ENCODE measurements at places on chromosomes 12 and 14.

DNA sequence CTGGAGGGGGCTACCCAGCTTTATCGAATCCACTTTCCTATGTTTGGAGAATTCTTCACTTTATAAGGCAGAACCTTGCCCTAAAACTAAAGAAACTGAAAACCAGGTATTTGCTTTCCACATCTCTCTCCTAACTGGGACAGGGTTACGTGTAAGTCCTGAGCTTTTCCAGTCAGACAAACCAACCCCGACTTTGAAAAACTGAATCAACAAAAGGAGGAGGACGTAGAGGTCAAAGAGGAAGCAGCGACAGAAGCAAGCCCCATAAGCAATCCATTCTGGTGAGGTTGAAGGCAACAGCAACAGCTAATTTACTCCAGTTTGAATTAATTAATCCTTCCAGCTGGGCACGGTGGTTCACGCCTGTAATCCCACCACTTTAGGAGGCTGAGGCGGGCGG, 47.2 kb downstream of the LRP6 start:
- no peak for DNase-seq

- no peak for DNase-seq
Observed at GRCh38 chr12:116216022-116216756, 61.3 kb downstream of the MED13L start.

DNA sequence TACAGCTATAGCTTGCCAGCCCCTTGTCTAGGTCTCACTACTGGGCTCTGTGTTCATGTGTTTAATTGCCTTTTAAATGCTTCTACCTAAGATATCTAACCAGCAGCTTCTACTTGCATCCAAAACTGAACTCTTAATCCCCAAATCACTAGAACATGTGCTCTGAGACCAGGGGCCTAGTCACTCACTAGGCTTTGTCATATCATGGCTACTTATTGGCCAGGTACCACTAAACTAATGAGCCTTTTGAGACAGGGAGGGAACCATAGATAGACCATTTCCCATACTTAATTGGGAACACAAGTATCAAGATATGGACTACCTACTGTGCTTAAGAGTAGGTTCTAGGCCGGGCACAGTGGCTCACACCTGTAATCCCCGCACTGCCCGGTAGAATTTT, 6.5 kb downstream of the HSP90B1 start:
- DNase-seq = no peak

DNA sequence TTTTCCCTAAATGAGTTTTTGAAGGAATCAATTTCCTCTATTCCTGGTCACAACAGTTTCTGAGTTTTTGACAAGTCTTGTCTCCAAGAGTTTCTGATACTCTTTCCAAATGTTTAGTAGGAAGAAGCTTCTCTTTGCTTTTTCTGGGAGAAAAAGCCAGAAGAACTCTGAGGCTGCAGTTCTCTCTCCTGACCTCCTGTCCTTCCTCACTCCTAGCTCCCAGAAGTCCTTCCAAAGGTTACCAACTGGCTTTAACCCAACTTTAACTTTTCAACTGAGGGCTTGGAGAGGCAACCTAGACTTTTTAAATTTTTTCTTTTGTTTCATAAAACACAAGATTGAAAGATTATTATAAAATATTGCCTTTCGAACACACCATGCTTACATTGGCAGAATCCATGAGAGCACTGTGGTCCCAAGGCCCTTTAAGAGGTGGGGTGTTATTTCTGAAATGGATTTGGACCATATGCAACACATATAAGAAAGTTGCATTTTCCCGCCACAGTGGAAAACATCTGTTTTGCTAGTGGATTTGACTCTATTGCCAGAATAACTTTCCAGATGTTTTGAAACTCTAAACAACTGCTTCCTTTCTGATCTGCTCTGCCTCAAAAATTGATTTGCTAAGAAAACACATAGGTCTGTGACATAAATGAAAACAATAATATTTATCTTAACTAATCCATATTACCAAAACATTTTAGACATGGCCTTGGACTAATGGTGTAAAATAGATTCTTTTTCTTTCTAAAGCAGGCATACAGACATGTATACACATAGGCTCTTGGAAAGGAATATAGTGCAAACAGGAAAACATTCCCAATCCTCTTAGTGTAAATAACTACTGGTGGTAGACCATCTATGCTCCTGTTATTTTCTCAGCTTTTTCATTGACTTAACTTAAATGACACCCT, 22.3 kb upstream of the EPS8 start:
- no peak for DNase-seq

- DNase-seq = no peak
Observed at GRCh38 chr14:90733139-90733808, 83.0 kb downstream of the TTC7B start.

DNA sequence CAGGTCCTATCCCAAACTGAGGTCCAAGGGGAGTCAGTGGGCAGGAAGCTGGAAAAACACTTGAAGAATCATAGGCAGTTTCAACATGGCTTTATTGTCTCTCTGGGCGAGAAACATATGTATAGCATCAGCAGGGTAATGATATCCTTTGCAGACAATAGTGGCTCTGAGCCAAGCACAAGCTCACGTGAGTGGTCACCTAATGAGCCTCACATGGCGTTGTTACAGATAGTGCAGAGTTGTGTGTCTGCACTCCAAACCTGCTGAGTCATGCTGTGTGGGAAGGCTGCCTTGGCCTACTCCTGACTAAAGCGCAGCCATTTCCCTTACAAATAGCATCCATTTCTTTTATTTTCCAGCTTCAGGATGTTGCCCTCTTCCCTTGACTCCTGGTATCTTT, 105.2 kb upstream of the SYT1 start:
- no peak for DNase-seq

DNA sequence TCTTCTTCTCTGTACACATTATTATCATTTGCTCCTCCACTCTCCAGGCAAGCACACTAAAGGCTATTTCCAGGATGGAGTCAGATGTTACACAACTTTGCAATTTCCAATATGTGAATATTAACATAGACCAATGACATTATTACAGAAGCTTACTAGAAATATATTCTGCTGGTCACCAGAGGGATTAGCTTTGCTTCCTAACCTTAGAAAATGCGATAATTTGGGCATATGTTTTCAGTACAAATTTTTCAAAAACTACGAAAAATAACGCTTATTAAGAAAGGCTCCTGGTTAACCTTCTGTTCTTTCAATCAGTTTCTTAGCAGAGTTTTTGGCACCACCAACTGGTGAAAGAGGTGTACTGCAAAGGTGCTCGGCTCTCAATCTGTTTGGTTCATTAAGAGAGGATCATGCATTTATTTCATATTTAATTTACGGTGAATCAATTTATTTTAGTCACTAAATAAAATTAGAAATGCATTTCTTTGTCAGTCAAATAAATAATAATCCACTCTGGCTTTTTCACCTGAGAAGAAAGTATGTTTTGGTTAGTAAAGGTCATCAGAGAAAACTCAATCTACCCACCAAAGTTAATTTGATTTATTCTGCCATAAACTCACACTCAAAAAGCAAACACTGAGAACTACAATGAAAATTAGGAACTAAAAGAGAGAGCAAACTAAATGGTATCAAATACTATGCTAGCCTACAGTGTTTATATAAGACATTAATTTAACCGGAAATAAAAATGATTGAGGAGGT, 39.2 kb downstream of the EFCAB11 start:
- DNase-seq = peak; percentile 57

- DNase-seq = peak; percentile 74
Observed at GRCh38 chr12:96120359-96121100, 73.6 kb upstream of the ELK3 start.

DNA sequence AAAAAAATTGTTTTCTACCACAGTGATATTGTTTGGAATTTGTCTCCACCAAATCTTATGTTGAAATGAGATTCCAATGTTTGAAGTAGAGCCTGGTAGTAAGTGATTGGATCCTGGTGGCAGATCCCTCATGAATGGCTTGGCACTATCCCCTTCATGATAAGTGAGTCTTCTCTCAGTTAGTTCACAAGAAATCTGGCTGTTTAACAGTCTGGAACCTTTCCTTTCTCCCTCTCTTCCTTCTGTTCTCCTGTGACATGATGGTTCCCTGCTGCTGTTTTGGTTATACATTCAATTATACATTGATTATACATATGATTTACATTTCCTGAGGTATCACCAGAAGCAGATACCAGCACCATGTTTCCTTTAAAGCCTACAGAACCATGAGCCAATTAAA, 442.2 kb downstream of the SLC6A15 start:
- no peak for DNase-seq

DNA sequence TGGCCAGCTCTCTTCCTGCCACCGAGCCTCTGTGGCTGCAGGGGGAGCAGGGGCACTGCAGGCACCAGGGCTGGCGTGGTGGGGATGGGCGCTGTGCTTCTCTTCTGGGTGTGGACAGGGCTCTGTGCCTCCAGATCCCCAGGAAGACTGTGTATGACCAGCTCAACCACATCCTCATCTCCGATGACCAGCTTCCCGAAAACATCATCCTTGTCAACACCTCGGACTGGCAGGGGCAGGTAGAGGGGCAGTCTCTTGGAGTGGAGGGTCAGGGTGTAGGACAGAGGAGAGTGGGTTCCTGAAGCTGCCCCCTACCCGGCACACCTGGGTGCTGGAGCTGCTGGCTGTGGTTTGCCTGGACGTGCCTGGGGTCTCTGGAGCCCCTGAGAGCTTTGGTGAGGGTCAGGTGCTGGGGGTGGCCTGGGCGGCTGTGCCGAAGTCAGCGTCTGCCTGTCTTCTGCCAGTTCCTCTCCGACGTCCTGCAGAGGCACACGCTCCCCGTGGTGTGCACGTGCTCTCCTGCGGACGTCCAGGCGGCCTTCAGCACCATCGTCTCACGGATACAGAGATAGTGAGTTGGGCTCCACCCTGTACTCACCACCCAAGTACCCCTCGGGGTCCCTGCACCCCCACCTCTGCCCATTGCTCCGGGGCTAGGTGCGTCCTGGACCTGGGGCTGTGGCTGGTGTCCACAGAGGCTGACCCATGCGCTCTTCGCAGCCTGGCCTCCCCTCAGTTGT, 15.8 kb upstream of the TEX22 start:
- no peak for DNase-seq

- DNase-seq = no peak
Observed at GRCh38 chr14:63564318-63564717, 21.1 kb upstream of the PPP2R5E start.

DNA sequence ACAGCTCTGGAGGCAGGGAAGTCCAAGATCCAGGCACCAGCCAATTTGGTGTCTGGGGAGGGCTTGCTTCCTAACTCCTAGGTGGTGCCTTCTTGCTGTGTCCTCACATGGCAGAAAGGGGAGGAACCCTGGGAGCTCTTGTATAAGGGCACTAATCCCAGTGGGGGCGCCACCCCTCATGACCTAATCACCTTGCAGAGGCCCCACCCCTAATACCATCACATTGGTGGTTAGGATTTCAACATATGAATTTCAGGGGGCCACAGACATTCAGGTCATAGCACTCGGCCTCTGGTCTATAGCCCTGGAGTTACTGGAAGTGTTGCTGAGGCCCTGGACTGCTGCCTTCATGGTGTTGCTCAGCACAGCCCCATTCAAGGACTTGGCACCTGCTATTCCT, 14.6 kb downstream of the PSMD9 start:
- no peak for DNase-seq

DNA sequence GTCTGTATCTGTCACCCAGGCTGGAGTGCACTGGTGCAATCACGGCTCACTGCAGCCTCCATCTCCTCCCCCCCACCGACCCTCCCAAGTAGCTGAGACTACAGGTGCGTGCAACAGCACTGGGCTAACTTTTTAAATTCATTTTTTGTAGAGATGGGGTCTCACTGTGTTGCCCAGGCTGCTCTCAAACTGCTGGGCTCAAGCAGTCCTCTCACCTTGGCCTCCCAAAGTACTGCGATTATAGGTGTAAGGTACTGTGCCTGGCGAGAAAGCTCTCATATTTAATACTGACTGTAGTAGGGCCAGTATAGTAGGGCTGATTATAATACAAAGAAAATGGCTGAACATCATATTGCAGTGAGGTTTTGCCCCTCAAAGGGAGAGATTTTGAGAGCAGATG, 2.4 kb downstream of the RIC8B start:
- DNase-seq = no peak

DNA sequence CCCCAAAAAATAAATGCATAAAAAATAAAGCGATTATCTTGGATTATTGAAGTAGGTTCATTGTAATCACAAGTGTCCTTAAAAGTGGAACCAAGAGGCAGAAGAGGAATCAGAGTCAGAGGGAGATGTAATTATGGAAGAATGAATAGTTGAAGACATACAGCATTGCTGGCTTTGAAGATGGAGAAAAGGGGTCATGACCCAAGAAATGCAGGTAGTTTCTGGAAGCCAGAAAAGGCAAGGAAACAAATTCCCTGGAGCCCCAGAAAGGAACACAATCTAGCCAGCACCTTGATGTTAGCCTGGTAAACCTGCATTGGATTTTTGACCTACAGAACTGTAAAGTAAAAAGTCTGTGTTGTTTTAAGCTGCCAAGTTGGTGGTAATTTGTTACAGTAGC, 57.5 kb upstream of the PTGR2 start:
- DNase-seq = no peak

- DNase-seq = no peak
Observed at GRCh38 chr12:70426620-70427019, 60.5 kb downstream of the KCNMB4 start.

DNA sequence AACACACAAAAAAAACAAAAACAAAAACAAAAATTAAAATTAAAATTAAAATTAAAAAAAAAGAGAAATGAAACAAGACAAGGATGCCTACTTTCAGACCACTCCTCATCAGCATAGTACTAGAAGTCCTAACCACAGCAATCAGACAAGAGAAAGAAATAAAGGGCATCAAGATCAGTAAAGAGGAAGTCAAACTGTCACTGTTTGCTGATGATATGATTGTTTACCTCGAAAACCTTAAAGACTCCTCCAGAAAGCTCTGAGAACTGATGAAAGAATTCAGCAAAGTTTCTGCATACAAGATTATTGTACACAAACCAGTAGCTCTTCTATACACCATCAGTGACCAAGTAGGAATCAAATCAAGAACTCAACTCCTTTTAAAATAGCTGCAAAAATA, 29.2 kb downstream of the ALG10 start:
- no peak for DNase-seq

DNA sequence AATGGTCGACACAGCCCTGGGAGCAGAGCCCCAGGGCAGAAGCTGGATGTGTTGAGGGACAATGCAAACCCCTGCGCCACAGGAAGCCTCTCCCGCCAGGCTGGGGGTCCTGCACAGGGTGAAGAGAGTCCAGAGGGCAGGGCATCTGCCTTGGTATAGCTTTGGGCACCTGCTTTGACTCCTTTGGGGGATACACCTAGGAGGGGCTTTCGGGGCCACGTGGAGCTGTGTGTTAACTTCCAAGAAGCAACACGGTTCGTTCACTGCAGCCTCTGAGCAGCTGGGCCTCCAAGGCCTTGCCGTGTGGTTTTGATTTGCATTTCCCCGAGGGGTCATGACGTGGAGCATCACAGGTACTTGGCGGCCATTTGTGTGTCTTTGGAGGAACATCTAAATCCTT, 5.8 kb upstream of the PUS1 start:
- no peak for DNase-seq

DNA sequence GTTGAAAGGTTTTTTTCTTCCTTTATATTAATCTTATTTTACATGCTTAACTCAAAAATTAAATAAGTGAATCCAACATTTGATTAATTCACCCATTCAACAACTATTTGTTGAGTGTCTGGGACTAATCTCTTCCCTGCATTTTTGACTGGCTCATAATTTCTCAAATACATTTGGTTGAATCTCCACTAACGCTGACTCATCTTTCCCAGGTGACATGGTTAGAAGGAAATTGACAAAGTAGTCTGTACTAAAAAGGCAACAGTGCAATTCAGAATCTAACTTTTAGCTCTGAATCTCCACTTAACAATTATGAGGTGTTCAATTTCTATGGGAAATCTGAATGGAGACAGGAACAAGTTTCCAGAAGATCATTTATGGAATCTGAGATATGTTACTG, 88.9 kb downstream of the LIN7A start:
- DNase-seq = no peak

- no peak for DNase-seq
Observed at GRCh38 chr14:67421356-67422224, 9.6 kb upstream of the PLEK2 start.
